Foreskin fibroblast (primary cell): ENCODE measurements at places on chromosomes 12 and 14.

- DNase-seq, result no peak
Observed at GRCh38 chr14:94458558-94459205, 6.1 kb upstream of the SERPINA11 start.

DNA sequence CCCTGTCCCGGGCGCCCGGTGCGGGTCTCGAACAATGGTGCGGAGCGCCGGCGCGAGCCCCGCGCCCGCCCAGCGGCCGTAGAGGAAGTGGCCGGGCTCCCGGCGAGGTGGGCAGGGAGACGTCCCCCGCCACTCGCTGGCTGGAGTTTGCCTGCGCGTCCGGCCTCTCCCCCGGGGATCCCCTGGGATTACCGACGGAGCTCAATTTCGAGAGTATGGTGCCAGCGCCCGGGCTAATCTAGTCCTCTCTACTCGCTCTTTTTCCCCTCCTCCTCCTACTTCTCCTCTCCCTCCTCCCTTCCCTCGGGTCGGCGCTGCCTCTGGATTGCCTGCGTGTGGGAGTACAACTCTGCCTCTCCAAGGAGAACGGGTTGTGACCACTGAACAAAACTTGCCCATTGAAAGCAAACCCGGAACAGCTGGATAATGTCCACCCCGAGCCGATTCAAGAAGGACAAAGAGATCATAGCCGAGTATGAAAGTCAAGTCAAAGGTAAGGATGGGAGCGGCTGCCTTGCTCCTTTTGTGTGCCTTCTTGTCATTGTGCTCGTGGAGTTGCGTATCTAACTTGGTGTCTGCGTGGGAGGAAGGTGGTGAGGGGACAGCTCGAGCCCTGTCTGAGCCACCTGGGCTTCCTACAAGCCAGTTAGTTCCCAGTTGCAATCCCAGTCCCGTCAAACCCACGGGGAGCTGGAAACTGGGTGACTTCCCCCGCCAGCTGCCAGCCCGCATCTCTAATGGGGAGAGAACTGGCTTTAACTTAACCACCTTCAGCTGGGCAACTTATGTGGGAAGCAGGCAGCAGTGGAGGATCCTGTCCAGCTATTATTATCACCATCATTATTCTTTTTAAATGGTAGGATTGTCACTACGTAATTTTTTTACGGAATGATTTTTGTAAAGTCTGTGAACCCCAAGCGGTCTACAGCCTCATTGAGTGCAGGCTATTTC lies at the start of gene SRGAP1:
Gene SRGAP1, plus strand, starts transcription at position 310 of the 951 bp plus-strand sequence. Its CDS starts 117 bp downstream, at position 427.
- DNase-seq, result peak; percentile 51

DNA sequence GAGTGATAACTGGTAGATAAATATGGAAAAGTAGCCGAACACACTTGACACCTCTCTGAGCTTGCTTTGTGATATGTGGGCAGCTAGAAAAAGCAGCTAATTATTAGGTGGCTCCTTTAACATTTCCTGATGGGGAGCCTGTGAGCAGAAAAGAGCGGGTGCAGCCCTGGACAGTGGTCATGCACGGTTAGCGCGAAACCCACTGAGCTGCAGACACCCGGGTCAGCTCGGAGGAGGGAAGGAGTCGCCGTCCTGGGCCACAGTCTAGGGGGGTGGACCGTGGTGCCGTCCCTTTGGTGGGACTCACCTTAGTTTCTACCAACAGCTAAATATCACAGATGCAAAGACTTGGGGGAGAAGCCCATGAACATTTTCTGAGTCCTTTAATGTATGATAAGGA lies 6.6 kb downstream of the COA8 start:
- no peak for DNase-seq

GRCh38 chr12:109653890-109654289 lies 59.7 kb upstream of the FAM222A start:
- no peak for DNase-seq

DNA sequence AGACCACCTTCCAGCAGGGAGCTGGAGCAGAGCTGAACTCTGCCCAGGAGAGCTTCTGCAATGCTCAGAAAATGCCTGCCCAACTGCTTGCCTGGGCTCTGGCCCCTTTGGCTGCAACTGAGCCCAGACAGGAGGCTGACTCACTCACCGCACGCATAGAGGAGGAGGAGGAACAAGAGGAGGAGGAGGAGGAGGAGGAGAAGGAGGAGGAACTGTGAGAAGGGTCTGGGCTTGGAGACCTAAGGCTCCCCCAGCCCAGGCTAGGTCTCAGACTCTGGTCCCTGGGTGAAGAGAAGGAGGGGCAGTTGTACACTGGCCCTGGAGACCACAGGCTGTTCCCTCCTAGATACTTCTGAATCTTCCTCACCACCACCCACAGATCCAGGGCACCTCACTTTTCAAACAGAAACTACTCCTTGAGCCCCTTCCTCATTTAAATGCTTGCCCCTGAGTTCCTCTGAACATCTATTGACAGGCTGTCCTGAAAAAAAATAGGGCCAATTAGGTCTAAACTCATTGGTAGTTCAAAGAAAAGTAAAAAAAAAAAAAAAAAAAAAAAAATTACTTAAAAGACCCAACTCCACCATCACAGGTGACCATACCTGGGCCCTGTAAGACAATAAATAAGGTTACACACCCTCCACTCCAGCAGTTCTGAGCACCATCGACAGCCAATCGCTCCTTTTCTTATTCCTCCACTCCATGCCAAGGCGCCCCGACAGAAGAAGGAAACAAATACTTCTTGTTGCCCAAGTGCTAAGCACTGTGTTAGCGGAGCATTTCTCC lies 674 bp downstream of the VDR start:
- peak; percentile 90 for DNase-seq

DNA sequence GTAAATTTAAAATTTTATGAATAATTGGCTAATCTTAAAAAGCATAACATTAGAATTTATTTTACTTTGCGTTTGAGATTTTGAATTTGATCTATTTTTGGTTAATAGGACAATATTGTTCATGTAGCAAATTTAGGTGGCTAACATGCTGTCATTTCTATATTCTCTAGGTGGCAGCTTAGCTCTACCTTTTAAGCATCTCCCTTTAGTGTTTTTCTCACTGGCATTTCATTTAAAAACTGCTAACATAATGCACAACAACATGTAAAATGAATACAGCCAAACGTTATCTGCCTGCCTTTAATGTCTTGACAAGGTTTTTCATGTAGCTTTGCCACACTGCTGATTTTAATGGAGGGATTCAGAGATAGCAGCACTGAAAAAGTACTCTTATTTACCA lies 272.4 kb upstream of the FBXO33 start:
- DNase-seq, result no peak

GRCh38 chr14:71996610-71997009 lies 64.4 kb downstream of the RGS6 start:
- DNase-seq, result no peak

DNA sequence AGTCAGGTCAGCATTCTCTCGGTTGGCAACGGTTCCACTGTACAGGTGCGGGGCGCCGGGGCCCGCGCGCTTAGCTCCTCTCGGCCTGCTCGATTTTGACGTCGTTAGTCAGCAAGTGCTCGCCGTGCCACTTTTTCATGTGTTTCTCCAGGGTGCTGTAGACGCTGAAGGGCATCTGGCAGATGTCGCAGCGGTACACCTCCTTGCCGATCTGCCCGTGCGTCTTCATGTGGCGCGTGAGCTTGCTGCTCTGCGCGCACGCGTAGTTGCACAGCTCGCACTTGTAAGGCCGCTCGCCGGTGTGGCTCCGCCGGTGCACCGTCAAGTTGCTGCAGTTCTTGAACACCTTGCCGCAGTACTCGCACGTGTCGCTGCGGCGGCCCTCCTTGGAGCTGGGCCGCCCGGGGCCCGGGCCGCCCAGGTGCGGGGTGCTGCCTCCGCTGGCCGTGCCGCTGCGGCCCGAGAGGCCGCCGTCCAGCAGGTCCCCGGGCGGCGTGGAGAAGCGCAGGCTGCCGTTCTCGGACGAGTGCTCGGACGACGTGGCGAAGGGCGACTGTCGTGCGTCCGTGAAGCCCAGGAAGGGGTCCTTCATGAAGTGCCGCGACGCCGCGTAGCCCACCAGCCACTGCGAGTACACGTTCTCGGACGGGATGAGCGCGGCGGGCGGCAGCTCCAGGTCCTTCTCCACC lies 97.8 kb downstream of the BCL11B start:
- no peak for DNase-seq

GRCh38 chr12:123853396-123854070 lies 91.4 kb downstream of the DNAH10 start:
- no peak for DNase-seq

- DNase-seq, result peak; percentile 62
Observed at GRCh38 chr12:72264548-72265175, 7.5 kb upstream of the TRHDE start.

- peak; percentile 35 for DNase-seq
Observed at GRCh38 chr12:127570793-127571360, 696.1 kb upstream of the TMEM132C start.

- no peak for DNase-seq
Observed at GRCh38 chr14:75518625-75519024, 3.6 kb upstream of the BATF start.

DNA sequence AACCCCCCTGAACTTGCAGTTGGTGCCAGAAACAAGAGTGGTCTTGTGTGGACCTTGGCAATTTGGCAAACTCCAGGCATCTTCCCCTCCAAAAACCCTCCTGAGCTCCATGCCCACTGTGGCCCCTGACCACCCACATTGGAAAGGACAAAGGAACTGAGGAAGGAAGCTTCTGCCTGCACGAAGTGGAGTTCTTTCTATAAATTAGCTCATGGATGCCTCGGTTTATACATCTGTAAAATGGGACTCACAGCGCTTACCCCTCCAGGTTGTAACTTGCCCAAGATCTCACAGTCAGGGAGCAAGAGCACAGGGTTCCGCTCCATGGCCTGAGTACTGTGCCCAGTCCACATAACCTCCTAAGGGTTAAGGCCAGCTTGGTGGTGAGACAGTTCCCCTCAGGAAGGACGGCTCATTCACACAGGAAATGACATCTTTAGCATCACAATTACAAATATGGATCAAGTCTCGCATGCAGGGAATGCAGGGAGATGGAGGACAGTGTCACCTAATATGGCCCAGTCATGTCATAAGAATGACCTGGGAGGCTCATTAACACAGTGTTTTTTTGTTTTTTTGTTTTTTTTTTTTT lies 66.6 kb downstream of the CLMN start:
- no peak for DNase-seq

DNA sequence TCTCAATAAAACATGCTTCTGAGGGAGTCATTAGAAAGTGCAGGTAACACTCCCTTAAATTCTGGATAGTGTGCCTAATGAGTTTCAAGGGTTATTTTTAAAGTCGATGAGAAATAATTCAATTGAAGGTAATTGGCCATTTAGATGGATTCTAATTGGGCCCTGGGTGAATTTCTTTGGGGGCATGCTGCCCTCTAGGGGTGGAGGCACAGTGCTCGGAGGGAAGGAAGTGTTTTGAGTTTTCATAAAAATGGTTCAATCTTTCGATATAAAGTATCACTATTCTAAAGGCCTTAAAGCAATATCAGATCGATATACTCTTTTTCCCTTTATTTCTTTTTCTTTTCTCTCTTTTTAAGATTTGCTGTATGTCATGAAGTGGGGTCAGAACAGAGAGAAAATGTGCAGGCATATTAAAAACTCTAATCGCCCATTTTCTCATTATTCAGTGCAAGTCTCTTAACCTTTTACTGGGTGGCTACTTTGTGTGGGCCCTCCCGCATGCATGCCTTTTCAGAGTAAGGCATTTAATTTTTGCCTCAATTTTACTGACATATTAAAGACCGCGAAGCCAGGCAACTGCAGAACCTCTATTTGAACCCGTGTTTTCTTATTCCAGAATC lies 25.5 kb downstream of the NKX2-8 start:
- peak; percentile 57 for DNase-seq

DNA sequence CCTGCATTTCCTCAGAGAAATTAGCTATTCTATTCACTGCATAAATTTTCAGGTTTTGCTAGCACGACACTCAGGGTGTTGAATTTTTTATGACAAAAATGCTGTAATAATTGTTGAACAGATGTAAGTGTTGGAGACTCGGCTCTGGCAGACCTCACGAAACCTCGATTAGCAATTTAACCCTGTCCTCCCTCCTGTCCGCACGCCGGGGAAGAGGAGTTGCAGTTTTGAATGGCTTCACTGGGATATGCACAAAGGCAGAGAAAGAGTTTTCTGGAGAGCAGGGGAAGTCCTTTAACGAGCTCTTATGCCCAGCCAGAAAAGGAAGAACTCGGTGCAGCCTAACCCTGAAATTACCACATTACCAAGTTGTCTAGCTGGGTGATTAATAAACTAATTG lies 661.1 kb downstream of the VRK1 start:
- DNase-seq, result no peak

DNA sequence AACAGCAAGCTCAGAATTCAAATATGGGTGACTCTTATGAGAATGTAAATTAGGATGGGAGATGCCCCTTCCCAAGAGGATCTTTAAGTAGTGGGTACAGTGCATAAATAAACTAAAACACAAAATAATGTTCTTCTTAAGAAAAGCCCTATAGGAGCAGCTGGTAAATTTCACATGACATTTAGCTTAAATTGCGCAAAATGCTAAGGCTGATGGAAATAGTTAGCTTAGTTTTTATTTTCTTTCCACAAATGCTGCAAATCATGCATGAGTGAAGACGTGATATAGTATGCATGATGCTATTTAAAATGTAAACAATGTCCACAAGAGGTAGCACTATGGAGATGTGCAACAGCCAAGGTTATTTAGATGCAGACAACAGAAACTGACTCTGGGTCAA lies 328.1 kb downstream of the ATP23 start:
- DNase-seq, result no peak

DNA sequence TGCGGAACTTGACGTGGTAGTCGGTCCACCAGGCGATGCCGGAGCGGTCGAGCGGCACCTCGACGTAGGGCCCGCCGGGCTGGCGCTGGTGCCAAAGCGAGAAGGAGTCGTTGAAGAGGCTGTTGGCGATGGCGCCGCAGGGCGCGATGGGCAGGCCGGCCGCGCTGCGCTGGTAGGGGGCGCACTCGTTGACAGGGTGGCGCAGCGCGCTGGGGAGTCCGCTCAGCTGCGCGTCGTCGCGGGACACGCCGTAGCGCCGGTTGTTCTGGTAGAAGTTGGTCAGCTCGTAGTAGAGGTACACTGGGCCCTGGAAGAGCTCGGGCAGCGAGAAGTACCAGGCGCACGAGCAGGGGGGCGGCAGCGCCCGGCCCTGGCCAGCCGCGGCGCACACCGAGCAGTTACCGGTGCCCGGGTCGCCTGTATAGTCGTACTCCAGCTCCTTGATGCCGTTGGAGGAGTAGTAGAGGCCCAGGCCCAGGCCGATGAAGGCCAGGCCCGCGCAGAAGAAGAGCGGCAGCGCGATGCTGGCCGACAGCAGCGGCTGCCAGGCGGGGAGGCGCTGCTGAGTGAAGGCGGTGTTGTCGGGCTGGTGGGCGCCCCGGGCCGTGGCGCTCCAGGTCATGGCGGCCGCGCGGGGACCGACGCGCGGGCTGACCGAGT lies 482 bp downstream of the TMEM30B start:
- DNase-seq, result peak; percentile 78

DNA sequence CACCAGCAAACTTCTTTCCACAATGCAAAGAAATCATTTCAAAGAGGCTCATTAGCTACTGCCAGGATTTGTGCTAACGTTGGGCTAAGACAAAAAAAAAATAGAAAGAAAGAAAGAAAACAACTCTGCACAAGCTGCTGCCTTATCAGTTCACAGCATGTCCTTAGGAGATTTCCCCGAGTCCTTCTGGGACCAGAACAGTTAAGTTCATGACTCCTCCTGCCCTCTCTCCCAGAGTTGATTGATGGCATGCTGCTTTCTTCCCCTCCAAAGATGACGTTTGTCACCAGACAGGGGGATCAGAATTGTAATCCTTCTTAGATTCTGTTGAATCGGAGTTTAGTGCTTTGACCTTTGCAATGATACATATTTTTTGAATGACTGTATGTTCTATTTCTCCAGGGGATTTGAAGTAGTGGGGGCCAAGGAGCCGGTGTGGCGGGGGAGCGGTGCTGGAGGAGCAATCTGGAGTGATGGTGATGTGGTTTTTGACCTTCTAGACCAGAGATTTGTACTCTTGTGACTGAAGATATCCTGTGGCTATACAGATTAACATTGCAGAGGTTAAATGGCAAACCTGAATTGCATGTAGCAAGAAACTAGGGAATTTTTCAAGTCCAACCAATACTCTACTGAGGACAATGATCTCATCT lies 409.2 kb upstream of the TMPO start:
- DNase-seq, result no peak
